ENCODE measurements at places on chromosomes 3 and 15.

DNA sequence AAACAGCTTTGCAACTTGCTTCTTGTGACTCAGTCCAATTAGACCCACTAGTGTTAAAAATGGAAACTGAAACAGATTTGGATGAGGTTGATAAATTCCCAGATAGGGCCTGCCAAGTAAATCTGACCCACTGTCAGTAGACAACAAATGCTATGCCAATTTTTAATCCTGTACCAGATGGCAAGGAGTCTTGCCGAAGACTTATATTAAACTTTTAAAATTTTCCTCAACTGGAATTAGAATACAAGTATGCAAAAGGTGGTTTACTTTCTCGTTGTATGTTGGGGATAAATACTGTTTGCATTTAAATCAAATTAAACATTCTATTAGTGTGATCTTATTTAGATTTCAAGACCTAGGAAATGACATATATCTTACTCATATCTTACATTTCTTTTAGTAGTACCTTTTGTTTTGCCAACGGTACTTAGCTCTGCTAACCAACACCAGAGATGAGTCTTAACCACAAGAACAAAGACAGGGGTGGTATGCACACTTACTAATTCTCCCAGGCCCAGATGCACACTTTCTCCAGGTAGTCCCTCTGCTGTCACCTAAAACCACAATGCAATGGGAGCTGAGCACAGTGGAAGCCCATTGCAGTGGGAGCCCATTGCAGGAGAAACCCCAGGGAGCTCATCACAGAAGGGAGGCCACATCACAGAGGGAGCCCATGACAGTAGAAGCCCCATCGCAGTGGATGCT is 77.8 kb downstream of the WWTR1 start:
- no peak for DNase-seq

DNA sequence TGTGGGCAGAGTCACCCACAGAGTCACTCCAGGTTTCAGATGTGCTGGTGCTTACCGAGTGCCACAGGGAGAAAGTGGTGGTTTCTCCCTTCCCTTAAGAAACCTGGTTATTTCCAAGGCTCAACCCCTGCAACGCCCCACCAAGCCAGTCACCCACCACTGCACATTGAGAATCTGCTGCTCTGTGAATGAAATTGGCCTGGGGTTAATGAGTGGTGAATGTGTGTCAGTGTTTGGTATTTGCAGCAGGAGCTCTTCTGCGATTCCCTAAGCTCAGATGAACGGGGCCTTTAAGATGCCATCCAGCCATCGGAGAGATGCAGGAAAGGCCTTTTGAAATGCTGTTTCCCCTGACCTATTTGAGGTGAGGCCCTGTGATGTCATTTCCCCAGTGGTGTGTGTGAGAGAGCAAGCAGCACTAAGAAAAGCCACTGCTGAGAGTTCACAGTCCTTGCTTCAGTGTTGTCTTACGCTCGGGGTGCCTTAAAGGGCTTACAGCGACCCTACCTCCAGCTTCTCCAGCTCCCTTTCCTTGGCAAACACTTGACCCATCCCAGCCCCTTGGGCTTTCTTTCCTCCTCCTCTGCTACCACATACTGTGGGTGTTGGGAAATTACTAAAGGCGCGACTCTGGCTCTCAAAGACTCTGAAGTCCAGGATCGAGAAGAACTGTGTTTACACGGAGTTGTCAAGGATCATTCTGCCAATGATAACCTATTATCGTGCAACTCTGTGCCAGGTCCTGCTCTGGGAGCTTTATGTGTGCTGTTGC is 68.9 kb downstream of the SMAD3 start:
- DNase-seq: peak; percentile 39

- no peak for DNase-seq
These were observed 289.3 kb downstream of the EPHB1 start for GRCh38 chr3:135084405-135084804.

DNA sequence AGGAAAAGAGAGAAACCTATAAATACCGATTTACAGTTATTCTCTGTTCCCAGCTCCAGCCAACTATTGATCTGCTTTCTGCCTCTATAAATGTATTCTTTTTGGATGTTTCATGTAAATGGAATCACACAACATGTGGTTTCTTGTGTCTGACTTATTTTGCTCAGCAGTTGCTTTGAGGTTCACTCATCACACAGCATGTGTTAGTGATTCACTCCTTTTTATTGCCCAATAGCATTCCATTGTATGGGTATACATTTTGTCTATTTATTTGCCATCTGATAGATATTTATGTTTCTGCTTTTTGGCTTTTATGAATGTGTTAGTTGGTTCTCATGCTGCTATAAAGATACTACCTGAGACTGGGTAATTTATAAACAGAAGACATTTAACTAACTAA is 23.6 kb downstream of the CCR1 start:
- DNase-seq: no peak

DNA sequence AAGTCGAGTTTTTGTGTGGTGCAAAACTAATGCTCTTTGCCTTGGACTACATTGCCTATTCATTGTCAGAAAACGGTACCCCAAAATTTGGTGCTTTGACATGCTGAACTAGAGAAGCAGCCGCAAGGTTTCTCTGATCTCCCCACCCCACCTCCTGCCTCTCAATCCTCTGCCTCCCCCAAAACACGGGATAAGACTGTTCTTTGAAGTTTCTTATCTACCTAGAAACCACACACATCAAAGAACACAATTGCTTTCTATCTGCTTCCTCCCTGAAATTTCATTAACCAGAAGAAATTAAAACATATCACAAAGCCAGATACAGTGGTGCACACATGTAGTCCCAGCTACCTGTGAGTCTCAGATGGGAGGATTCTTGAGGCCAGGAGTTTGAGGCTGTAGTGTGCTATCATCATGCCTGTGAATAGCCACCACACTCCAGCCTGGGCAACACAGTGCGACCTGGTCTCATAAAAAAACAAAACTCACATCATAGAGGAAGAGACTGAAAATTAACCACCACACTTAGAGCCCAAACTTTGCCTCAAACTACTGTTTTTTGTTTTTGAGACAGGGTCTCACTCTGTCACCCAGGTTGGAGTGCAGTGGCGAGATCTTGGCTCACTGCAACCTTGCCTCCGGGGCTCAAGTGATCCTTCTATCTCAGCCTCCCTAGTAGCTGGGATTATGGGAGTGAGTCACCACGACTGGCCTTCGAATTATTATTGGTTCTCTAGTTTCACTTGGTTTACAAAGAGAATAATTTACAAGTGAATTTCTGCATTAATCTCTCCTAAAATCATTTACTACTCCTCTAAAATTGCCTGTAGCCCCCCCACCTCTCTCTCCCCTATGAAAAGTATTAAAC is 2.7 kb upstream of the PCNP start:
- DNase-seq: no peak

GRCh38 chr15:52448011-52448890 is 80.4 kb downstream of the MYO5A start:
- DNase-seq: no peak

- DNase-seq: no peak
These were observed 603.2 kb upstream of the KCNMB2 start for GRCh38 chr3:177932750-177933660.

GRCh38 chr3:6716420-6716819 is 144.5 kb upstream of the GRM7 start:
- DNase-seq: no peak

DNA sequence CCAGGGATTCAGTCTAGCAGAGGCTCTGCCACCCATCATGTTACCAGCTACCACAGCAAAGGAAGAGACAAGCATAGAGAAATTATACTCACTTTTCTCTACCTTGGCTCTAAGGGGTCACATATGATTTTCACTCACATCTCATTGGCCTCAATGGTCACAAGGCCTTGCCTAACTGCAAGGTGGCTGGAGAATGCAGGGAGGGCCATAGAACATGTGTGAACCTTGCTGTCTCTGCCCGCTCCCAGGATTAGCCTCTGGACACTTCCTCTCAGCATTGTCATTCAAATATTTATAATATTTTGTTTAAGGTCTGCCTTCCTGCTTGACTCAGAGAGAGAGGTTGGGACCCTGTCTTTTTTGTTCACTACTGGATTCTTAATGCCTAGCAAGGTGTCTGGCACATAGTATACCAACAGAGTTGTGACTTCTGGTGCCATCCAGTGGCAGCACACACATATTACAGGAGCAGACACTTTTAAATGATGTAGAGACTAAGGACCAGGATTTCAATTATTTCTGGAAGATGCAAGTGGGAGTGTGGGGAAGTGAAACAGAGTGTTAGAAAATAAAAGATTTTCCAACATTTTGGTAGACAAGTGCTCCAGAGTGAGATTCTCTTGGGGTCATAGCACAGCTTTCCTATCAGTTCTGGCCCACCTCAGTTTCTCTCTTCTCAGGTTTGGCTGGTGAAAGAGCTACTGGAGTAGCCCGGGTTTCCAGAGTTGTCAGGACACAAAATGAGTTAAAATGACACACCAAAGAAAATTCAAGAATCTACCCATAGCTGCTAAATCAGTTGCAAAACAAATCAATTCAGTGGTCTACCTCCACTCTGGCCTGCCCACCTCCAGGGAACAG is 119.0 kb upstream of the RASGRP1 start:
- peak; percentile 45 for DNase-seq

DNA sequence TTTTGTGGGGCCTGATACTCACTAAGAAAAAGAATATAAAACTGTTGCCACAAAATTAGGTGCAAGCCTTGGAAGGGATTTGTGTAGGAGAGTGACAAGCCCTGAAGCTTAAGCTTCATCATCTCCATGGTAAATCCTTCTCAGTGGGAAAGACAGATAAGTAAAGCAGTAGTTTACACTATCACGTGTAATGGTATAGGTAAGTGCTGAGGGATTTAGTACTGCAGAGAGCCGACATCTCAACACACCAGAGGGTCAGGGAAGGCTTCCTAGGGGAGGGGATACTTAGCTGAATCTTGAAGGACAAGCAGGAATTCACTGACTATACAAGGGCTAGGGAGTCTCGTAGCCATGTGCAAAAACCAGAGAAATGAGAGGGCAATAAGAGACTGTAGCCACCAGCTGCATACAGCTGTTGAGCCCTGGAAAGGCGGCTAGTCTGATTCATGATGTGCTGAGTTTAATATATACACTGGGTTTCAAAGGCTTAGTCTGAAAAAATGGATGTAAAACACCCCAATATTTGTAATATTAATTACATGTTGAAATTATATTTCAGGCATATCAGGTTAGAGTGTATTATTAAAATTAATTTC is 11.1 kb downstream of the SLC24A1 start:
- DNase-seq: no peak

DNA sequence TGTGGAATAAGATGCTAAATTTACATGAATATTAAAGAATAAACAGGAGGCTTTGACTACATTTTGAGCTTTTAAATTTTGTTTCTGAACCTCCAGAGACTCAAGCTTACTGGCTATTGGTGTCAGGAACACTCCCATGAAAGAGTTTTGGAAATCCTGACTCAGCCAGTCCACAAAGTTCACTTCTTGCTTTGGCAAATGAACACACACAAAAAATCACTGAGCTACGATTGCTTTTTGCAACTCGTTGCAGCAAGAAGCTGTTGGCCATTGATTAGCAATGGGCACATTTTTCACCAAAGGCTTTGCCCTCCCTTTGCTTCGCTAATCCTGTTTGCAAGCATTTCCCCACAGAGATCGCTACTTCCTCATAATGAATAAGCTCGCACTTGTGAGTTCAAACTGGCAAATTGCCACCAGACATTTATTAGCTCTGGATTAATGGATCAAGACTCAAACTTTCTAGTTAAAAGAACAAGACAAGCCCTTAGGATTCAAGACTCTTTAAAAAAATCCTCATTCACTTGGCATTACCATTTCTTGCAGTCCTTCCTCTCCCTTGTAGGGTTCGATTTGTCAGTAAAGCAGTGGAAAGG is 343.2 kb upstream of the ONECUT1 start:
- DNase-seq: no peak

GRCh38 chr15:60052796-60053195 is 48.7 kb downstream of the FOXB1 start:
- no peak for DNase-seq

Measured in stimulated activated CD4-positive, alpha-beta T cell treated with anti-CD3 and anti-CD28 coated beads, Interleukin-1b, Interleukin-23, amount 100 ng/mL, for 1 hour (primary cell).